ENCODE measurements at places on chromosomes 1 and 21.

DNA sequence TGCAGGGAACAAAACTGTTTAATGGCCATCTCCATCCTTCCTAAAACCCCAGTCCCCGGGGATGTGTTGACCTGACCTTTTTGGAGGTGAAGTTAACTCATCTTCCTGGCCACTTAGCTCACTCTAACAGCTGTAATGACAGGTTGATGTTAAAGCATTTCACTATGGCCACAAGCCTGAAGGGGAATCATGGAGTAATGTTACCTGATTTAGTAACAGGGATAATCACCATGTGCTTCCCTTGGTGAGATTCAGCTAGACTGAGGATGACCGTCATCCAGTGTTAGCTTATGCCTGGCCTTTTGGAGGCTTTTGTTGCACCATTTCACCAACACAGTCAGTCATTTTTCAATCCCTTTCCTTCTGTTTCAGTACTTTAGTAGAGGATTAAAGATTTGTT is 64.3 kb upstream of the RAVER2 start:
- no peak for DNase-seq

DNA sequence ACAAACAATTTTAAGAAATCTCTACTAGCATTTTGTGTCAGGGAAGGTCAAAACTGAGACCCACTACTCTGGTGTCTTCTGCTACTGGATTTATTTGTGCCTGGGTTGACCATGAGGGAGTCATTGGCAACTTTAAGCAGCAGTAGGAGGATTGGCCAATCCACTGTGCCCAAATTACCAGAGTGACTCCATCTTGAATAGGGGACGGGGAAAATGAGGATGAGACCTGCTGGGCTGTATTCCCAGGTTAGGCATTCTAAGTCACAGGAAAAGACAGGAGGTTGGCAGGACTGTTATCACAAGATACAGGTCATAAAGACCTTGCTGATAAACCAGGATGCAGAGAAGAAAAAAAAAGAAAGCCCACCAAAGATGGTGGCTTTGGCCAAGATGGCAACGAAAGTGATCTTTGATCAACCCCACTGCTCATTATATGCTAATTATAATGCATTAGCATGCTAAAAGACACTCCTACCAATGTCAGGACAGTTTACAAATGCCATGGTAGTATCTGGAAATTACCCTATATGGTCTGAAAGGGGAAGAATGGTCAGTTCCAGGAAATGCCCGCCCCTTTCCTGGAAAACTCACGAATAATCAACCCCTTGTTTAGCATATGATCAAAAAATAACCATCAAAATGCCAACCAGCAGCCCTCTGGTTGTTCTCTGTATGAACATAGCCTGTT is 200.9 kb downstream of the LTN1 start:
- no peak for DNase-seq

- no peak for DNase-seq
Measured at GRCh38 chr1:97170300-97170699, 448.7 kb downstream of the PTBP2 start.

- DNase-seq, result no peak
Measured at GRCh38 chr21:38793926-38794713, 11.6 kb upstream of the ETS2 start.

- DNase-seq, result no peak
Measured at GRCh38 chr1:40955266-40955665, 24.2 kb upstream of the CTPS1 start.

- no peak for DNase-seq
Measured at GRCh38 chr1:107691540-107691939, 273.4 kb downstream of the VAV3 start.

GRCh38 chr1:192477630-192478029 is 97.9 kb upstream of the RGS1 start:
- DNase-seq, result no peak

- DNase-seq, result no peak
Measured at GRCh38 chr1:185843986-185844385, 109.8 kb downstream of the HMCN1 start.

- DNase-seq, result no peak
Measured at GRCh38 chr1:16340673-16341072, 11.6 kb downstream of the FBXO42 start.

- DNase-seq, result no peak
Measured at GRCh38 chr1:229035748-229036082, 235.2 kb upstream of the RAB4A start.

DNA sequence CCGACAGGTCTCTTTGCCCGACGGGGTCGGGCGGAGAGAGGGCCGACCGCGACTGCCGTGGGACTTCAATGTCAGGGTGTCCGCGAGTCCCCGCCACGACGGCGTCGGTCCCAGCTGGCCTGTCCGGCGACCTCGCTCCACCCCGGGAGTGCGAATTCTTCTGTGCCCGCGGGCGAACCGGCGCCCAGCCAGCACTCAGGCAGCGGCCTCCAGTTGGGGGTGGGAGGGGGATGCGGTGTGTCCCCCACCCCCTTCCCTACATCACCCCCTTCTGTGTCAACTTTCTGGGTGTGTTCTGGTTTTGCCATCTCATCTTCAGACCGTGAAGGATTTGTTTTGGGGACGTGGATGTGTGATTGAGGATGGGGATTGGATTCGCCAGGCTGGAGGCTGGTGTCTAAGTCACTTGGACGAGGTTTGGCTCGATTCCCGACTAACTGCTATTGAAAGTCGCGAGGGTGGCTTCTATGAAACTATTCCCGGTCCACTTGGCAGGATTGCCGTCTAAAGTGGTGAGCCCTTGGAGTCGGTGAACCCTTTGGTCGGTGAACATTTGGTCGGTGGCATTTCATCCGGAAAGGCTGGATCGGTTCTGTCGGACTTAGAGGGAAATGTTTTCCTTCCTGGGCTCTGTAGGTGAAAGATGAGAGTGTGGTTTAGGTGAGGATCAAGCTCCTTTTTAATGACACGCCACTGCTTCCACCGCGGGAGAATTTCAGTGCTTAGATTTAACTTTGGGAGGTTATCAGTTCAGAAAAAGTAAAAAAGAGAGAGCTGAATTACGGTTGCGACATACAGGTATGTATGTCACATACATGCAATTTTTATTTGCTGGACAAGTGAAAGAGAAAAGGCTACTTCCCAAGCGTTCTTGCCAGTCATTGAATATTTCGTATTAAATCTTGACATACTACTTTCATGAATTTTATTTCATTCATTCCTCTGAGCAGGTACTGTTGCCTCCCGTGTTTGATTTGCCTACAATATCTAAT is 771 bp downstream of the ABCD3 start:
- DNase-seq, result no peak

DNA sequence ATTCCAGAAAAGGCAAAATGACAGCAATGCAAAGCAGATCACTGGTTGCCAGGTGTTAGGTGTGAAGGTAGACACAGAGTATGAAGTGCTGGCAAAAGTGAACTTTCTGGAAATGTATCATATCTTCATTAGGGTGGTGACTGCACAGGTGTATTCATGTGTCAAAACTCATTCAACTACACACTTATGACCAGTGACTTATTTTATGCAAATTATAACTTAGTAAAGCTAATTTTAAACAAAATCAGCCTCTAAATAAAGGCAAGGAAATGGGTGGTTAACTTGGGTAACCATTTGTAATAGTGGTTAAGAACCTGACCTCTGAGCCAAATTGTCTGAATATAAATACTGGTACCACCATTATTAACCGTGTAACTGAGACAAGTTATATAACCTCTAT is 7.4 kb downstream of the COP1 start:
- DNase-seq, result no peak

GRCh38 chr21:43817157-43818086 is 28.0 kb downstream of the RRP1 start:
- DNase-seq, result no peak

DNA sequence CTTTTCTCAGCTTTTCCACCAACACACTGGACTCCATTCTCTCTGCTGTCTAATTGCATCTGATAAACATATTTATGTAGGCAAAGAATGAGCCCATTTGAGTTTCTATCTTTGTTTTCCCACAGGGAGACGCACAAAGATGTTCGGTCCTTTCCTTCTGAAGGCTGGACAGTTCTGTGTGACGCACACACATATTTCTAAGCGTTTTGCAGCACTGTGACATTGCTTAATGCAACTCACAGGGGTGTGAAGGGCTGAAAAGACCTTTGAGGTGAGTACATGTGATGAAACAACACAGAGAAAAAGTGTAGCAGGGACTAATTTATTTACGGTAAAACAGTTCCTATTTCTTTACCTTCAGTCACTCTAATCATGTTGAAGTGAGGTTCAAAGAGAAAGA is 323.1 kb upstream of the RUNX1 start:
- DNase-seq, result no peak

DNA sequence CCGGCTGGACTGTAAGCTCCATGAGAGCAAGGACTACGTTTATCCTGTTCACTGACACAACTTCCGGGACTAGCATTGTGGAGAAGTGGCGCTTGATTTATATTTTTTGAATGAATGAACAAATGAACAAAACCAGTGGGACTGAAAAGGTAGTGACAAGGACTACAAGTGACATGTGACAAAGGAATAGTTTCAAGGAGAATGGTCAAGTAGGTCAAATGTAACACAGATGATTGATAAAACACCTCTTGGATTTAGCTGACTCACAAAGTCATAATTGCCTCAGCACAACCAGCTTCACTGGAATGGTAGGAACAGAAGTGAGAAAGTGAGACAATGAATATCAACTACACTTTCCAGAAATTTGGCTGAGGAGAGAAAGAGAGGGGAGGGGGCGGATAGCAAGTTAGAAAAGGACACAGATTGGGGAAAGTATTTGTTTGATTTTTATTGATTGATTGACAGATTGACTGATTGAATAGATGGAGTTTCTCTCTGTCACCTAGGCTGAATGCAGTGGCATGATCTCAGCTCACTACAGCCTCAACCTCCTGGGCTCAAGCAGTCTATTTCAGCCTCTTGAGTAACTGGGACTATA is 14.2 kb downstream of the MTF1 start:
- no peak for DNase-seq

- DNase-seq, result no peak
Measured at GRCh38 chr1:5976231-5976630, 16.0 kb downstream of the NPHP4 start.

DNA sequence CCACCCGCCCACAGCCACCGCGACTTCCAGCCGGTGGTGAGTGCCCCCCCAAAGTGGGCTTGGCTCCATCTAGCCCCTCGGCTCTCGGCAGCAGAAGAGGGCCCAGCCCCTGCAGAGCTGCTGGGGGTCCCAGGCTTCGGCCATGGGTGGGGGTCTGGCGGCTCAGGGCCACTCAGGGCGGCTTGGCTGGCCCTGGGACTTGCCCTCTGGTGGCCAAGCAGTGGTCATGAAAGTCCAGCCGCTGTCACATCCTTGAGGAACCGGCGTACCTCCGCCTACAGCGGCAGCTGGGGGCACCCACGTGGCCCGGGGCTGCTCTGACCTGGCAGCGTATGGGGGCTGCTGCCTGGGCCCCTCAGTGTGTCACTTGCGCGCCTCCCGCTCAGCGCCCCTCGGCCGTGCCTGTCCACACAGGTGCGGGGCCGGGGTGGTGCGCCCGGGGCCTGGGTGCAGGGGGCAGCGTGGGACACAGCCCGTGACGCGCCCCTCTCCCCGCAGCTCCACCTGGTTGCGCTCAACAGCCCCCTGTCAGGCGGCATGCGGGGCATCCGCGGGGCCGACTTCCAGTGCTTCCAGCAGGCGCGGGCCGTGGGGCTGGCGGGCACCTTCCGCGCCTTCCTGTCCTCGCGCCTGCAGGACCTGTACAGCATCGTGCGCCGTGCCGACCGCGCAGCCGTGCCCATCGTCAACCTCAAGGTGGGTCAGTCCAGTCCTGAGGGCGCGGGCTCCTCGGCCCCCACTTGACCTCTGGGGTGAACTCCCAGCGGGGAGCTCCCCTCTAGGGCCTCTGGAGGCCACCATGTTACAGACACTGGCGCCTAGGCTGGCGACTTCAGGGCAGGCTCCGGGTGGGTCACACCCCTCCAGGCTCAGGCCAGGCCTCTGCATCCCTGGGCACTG is 32.4 kb downstream of the SLC19A1 start:
- DNase-seq, result no peak

- no peak for DNase-seq
Measured at GRCh38 chr1:201391225-201391624, 7.9 kb downstream of the LAD1 start.

DNA sequence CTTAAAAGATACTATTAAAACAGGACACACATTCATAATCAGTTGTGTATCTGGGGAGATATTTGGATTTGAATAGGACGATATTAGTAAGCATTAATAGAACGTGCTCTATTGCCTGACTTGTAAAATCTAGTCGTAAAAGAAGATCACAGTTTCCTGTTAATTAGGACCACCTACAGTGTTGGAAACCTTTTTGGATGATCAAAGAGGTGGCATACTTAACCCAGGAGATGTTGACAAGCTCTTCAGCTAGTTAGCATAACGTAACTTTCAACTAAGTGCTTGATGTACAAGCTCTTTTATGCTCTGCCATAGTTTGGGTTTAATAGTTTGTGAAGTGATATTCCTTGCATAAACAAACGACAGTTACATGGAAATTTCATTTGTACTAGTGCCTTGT is 293.3 kb upstream of the NR5A2 start:
- no peak for DNase-seq

- DNase-seq, result no peak
Measured at GRCh38 chr1:51910221-51911000, 31.9 kb upstream of the NRDC start.

DNA sequence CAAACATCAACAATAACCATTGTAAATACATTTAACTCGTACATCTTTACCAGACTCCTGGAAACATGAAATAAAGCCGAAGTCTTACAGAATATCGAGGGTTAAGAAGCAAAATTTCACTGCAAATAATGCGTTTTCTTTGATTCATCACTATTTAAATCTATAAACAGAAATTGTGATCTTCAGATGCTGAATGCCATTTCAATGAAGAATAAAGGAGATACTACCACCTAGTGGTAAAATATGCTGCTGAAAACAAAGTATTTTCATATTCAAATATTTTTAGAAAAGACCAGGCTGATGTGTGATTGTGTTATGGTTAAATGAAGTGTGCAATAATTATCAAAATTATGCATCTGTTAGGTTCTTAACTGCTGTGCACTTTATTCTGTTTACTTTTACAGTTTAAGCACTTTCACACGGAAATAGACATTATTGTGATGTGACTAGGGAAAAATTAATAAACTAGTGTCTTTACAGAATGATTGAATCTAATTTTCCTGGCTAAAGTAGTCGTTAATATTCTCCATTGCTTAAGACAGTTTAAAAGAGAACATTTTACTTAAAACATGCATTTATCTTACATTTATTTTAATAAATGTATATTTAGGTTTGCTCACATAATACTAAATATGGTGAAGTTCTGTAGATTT is 1093.1 kb downstream of the MRPL39 start:
- DNase-seq, result no peak

GRCh38 chr1:1614954-1615255 is 395 bp upstream of the MIB2 start:
- DNase-seq, result no peak

DNA sequence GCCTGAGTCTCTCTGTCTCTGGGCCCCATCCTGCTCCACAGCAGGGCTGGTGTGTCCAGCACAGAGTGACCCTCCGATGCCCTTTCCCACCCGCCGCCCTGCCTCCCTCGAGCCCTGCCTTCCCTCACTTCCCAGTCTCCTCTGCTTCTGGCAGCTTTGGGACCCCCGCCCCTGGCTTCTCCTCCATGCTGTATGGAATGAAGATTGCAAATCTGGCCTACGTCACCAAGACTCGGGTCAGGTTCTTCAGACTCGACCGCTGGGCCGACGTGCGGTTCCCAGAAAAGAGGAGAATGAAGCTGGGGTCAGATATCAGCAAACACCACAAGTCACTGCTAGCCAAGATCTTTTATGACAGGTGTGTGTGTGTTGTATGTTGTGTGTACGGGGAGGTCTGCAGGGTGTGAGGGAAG is 14.3 kb downstream of the MOV10 start:
- DNase-seq, result no peak

Measured in activated CD8-positive, alpha-beta memory T cell treated with anti-CD3 and anti-CD28 coated beads for 1 hour (primary cell).